ENCODE measurements at places on chromosomes 13 and 19. TPM values are rescaled to one million over a fixed set of nuclear protein-coding genes. Genes with fewer than 3 reads are reported as not detected.

Gene TLE6
- total RNA-seq, result 6.0 TPM

Gene ZNF571
- total RNA-seq, result 9.4 TPM

Gene SMIM24
- 0.62 TPM for total RNA-seq

Gene OR7A5
- total RNA-seq, result not detected

Gene ZNF134
- total RNA-seq, result 12.8 TPM

GRCh38 chr13:27654816-27655215, 33.1 kb downstream of the POLR1D start:
- no peak for DNase-seq
- H3K27me3 ChIP-seq, result no peaks in the 10 kb centered on the region
- no peak overlapping the region for H3K27ac ChIP-seq

- H3K27ac ChIP-seq, result no peak overlapping the region
- H3K36me3 ChIP-seq, result no peaks in the 10 kb centered on the region
- no peak overlapping the region for H3K4me3 ChIP-seq
Measured at GRCh38 chr13:80118506-80118905, 222.4 kb downstream of the SPRY2 start.

- H3K27ac ChIP-seq, result no peak overlapping the region
- no peak overlapping the region for H3K4me3 ChIP-seq
- H3K27me3 ChIP-seq, result no peaks in the 10 kb centered on the region
Measured at GRCh38 chr13:63351081-63351480, 1935.4 kb upstream of the PCDH20 start.

GRCh38 chr19:41106177-41106576, 8.1 kb upstream of the CYP2F1 start:
- peaks cover 12% of the 10 kb centered on the region for H3K36me3 ChIP-seq
- H3K4me1 ChIP-seq, result no peaks in the 10 kb centered on the region
- no peak for DNase-seq
- H3K4me3 ChIP-seq, result no peak overlapping the region
- no peak overlapping the region for H3K27ac ChIP-seq

GRCh38 chr19:40650749-40651305, 39.6 kb downstream of the NUMBL start:
- no peak overlapping the region for H3K4me3 ChIP-seq
- H3K4me1 ChIP-seq, result peaks cover 10% of the 10 kb centered on the region
- no peak for DNase-seq
- H3K36me3 ChIP-seq, result no peaks in the 10 kb centered on the region

GRCh38 chr19:16892436-16892835, 3.6 kb downstream of the F2RL3 start:
- no peak for DNase-seq
- H3K4me1 ChIP-seq, result no peaks in the 10 kb centered on the region
- no peak overlapping the region for H3K4me3 ChIP-seq
- no peak overlapping the region for H3K27ac ChIP-seq

- H3K27ac ChIP-seq, result no peak overlapping the region
- no peak for DNase-seq
- peaks cover 7% of the 10 kb centered on the region for H3K27me3 ChIP-seq
- no peaks in the 10 kb centered on the region for H3K4me1 ChIP-seq
- peaks cover 3% of the 10 kb centered on the region for H3K36me3 ChIP-seq
- no peak overlapping the region for H3K4me3 ChIP-seq
Measured at GRCh38 chr19:43692385-43692784, 22.4 kb upstream of the PLAUR start.

- H3K4me1 ChIP-seq, result peaks cover 17% of the 10 kb centered on the region
- peaks cover 14% of the 10 kb centered on the region for H3K27me3 ChIP-seq
- no peak for DNase-seq
Measured at GRCh38 chr13:44281252-44282000, 92.2 kb upstream of the SERP2 start.
